ENCODE measurements at places on chromosomes 7 and 10.

DNA sequence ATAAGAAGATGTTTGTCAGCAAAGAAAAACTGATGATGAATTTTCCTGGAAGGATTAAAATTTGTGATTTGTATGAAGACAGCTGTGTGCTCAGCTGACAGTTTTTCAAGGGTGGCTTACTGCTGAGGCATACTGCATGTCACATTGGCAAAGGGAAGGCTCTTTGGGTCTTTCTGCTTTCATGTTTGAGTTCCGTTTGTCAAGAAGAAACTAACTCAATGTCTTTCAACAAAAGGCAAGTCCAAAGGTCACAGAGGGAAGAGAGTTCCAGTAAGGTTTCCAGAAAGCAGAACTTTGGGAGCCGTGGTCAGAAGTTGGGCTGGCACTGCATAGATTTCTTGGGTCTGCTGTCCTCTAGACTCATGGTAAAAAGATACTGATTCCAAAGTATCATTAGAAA, 16.9 kb downstream of the DYDC2 start:
- DNase-seq = no peak

DNA sequence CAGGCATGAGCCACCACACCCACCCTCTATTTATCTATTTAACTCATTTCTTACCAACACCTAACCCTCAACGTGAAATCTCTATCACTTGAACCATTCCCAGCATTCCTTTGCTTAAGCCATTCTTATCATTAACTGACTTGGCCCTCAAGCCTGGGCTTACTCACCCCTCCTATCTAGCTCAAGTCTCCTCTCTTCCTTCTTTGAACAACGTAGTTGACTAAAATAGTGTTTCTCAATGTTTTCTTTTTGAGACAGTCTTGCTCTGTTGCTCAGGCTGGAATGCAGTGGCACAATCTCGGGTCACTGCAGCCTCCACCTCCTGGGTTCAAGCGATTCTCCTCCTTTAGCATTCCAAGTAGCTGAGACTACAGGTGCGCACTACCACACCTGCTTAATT, 7.0 kb downstream of the ANXA7 start:
- no peak for DNase-seq

DNA sequence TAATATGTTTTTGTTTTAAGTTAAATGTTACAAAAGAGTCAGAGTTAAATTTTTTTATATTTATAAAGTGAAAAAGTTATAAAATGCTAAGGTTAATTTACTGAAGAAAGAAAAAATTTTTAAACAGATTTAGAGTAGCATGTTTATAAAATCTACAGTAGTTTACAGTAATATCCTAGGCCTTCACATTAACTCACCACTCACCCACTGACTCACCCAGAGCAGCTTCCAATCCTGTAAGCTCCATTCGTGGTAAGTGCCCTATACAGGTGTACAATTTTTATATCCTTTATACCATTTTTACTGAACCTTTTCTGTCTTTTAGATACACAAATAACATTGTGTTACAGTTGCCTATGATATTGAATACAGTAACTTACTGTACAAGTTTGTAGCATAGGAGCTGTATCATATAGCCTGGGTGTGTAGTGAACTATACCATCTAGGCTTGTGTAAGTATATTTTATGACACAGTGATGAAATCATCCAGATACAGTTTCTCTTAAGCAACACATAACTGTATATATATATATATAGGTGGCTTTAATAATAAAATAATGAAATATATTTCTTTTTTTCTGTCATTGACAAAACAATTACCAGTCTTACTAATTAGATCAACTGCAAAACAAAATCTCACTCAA, 79.6 kb downstream of the PTEN start:
- no peak for DNase-seq

GRCh38 chr10:11616021-11616420, 4.6 kb upstream of the USP6NL start:
- no peak for DNase-seq

GRCh38 chr10:45023426-45023825, 22.7 kb downstream of the ZNF22 start:
- DNase-seq = no peak

DNA sequence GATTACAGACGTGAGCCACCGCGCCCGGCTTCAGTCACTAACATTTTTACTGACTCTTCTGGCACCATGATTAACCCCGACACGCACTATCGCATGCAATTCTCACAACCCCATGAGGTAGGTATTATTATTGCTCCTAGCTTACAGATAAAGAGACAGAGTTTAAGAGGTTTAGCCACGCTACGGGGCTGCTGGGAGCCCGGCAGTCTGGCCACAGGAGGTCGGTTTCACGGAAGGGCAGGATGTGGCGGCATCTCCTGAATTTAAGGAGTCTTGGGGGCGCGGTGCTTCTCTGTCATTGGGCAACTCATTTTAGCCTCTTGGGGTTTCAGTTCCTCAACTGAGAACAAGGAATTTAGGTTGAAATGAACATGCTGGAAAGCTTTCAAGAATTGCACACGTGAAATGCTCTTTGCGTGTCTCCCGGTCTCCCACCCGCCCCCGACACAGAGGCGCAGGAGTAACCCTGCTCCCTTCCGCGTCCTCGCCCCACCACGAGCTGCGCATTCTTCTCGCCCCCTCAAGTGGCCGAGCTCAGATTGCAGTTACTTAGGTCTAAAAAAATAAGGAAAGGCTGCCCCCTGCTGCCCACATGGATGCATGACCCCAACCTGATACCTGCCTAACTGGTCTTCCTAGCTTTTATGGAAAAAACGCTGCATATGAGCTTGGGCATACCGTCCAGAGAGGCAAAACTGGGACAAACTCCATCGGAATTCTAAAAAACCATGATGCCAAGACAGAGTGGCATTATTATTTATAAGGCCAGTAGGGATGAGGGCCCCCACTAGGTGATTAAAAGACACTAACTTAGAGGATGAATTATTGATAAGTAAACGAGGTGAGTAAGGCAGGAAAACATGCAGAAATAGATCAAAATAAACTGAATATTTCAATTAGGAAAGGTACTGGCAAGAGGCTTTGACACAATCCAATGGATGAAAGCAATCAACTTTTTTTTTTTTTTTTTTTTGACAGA, 12.4 kb downstream of the PRSS2 start:
- DNase-seq = peak; percentile 92

DNA sequence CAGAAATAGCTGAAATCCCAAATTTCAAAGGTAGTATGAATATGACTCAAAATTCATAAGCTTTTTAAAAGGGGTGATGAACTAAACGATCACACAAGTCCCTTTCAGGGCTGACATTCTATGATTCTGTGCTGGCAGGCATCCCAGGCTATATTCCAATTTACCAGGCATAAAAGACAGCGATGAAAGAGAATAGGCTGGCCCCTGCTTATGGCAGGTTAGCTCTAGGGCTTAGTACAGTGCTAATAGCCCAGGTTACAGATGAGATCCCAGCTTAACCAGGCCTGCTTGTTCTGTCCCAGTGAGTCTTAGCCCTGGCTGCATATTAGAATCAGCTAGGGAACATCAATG, 56.4 kb downstream of the CDHR3 start:
- DNase-seq = no peak

- no peak for DNase-seq
These were observed 152.0 kb downstream of the SVIL start for GRCh38 chr10:29482591-29483431.

GRCh38 chr10:22825841-22826240, 102.0 kb upstream of the ARMC3 start:
- no peak for DNase-seq

Data from NT2/D1 (cell line).